ENCODE measurements at places on chromosomes 1 and 21. TPM values are rescaled to one million over a fixed set of nuclear protein-coding genes. Genes with fewer than 3 reads are reported as not detected.

The SH3D21 gene
- 10.8 TPM for total RNA-seq

The SLAMF7 gene
- not detected for total RNA-seq

The RAB42 gene
- 1.3 TPM for total RNA-seq

The PTGFRN gene
- 117 TPM for total RNA-seq

- DNase-seq, result no peak
Measured at GRCh38 chr1:232705815-232706575, 76.1 kb upstream of the SIPA1L2 start.

DNA sequence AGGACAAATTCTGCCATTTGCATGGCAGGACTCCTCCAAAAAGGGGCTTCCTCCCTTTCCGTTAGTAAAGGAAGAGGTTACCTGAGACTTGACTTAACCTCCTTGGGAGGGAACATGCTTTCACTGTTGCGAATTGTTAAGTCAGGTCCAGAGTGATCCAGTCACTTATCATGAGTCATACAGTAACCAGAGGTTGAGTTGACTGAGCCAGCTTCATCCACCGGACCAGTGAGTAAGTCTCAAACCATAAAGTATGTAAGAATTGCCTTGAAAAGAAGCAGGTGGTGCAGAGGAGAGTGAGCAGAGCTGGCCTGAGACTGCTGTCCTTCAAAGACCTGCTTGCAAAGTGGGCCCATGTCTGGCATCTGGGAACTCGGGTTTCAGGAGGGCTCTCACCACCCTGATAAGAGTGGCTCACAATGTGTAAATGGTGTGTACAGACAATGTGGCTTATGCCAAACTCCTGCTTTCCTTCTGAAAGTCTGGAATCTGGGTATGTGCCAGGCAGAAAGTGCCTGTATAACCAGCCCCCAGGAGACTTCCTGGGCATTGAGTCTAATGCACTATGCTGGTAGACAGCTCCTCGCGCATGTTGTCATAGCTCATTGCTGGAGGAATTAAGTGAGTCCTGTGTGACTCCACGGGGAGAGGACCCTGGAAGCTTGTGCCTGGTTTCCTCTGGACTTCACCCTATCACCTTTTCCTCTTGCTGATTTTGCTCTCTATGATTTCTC is 84.3 kb upstream of the KLHDC7A start:
- DNase-seq, result no peak

GRCh38 chr1:117167402-117167801 is 43.3 kb downstream of the VTCN1 start:
- no peak for DNase-seq

- no peak for DNase-seq
Measured at GRCh38 chr21:33963848-33964555, 48.4 kb upstream of the ATP5PO start.

GRCh38 chr1:181858135-181858534 is 203.4 kb downstream of the ZNF648 start:
- no peak for DNase-seq

DNA sequence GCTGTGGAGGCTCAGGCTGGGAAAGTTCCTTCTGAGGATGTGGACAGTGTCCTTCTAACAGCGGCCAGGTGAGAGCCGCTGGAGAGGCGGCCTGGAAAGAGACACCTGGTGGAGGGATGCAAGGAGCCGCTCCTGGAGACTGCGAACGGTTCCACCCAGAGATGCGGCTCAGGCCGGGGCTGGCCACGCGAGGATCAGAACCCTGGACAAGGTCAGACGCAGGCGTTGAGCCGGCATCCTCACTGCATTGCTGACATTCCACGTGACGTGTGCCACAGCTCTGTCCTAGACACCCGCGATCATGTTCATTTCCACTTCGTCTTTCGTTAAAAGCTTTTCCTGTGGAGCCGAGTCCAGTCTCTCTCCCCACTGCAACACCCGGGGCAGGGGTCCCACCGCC is 28.8 kb downstream of the CFAP74 start:
- DNase-seq, result no peak

- no peak for DNase-seq
Measured at GRCh38 chr1:206070627-206071304, 17.8 kb downstream of the RHEX start.

Measured in chondrocyte (in vitro differentiated cells).